CD4-positive, CD25-positive, alpha-beta regulatory T cell (primary cell): ENCODE measurements at places on chromosomes 12 and 14. TPM values are rescaled to one million over a fixed set of nuclear protein-coding genes. Genes with fewer than 3 reads are reported as not detected.

- peak; percentile 81 for DNase-seq
- no peaks in the 10 kb centered on the region for H3K36me3 ChIP-seq
- no peak overlapping the region for H3K27ac ChIP-seq
- H3K4me3 ChIP-seq: no peak overlapping the region
- peaks cover 10% of the 10 kb centered on the region for H3K4me1 ChIP-seq
- no peaks in the 10 kb centered on the region for H3K27me3 ChIP-seq
These were observed 22.2 kb downstream of the MANSC1 start for GRCh38 chr12:12327802-12328201.

SLC7A8 gene
- not detected for total RNA-seq

DNA sequence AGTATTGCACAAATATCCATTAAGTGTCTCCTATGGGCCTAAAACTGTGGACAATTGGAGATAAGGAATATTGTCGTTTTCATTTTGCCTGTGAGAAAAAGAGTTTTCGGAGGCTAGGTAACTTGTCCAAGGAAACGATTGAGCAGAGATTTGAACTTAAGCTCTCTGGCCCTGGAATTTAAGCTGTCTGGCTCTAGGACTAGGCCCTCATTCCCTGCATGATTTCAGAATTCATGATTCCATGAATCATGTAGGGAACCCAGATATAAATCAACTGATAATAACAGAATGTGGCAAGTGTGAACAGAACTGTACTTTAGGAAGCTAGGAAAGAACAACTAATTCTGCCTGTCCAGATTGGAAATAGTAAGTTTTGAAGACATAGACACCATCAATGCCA, 940.9 kb downstream of the DIO2 start:
- H3K27me3 ChIP-seq: no peaks in the 10 kb centered on the region
- no peak overlapping the region for H3K4me3 ChIP-seq
- H3K36me3 ChIP-seq: no peaks in the 10 kb centered on the region
- no peak for DNase-seq

REM2 gene
- 11.1 TPM for total RNA-seq

TAS2R50 gene
- total RNA-seq: 1.6 TPM

KLRD1 gene
- 0.20 TPM for total RNA-seq
